ENCODE measurements at places on chromosomes 6 and 20. TPM values are rescaled to one million over a fixed set of nuclear protein-coding genes. Genes with fewer than 3 reads are reported as not detected.

FLRT3 gene
- total RNA-seq, result 2.3 TPM

ANKRD66 gene
- not detected for total RNA-seq

PDYN gene
- not detected for total RNA-seq

CSNK2A1 gene
- total RNA-seq, result 98.8 TPM

FUCA2 gene
- total RNA-seq, result 57.2 TPM

MAP3K4 gene
- total RNA-seq, result 24.0 TPM

PRIM2 gene
- 51.2 TPM for total RNA-seq

SLC17A9 gene
- total RNA-seq, result 19.5 TPM

TP53TG5 gene
- not detected for total RNA-seq

PNLDC1 gene
- not detected for total RNA-seq

RSPO4 gene
- not detected for total RNA-seq

SOX12 gene
- total RNA-seq, result 7.5 TPM

MATN4 gene
- not detected for total RNA-seq

NKAPL gene
- 0.97 TPM for total RNA-seq

TBX18 gene
- total RNA-seq, result 16.2 TPM

MUC22 gene
- total RNA-seq, result not detected

LHFPL5 gene
- total RNA-seq, result not detected

SLPI gene
- 1.7 TPM for total RNA-seq

FOXQ1 gene
- not detected for total RNA-seq

CST8 gene
- total RNA-seq, result not detected

SPTLC3 gene
- total RNA-seq, result 1.1 TPM

PPP1R16B gene
- not detected for total RNA-seq

FAM83C gene
- total RNA-seq, result not detected

FARS2 gene
- 16.5 TPM for total RNA-seq

FAM83D gene
- 19.0 TPM for total RNA-seq

TCF21 gene
- total RNA-seq, result 4.1 TPM

TNXB gene
- total RNA-seq, result 23.5 TPM

RXRB gene
- 27.7 TPM for total RNA-seq

TRIM10 gene
- not detected for total RNA-seq

OR2B6 gene
- total RNA-seq, result not detected

RFX6 gene
- total RNA-seq, result not detected

COL11A2 gene
- total RNA-seq, result 0.25 TPM

C6orf163 gene
- 1.5 TPM for total RNA-seq

SLC44A4 gene
- total RNA-seq, result not detected

C20orf173 gene
- not detected for total RNA-seq

RNF182 gene
- total RNA-seq, result 2.3 TPM

TFAP2D gene
- not detected for total RNA-seq

BTNL2 gene
- not detected for total RNA-seq

CCM2L gene
- total RNA-seq, result not detected

TRIM31 gene
- not detected for total RNA-seq

DUSP15 gene
- not detected for total RNA-seq

ZNF341 gene
- 2.3 TPM for total RNA-seq

SLC12A5 gene
- total RNA-seq, result not detected

Measured in GM23248 (cell line).